Cortex of kidney (tissue), 1 donor: ENCODE measurements at places on chromosomes 5 and 9.

DNA sequence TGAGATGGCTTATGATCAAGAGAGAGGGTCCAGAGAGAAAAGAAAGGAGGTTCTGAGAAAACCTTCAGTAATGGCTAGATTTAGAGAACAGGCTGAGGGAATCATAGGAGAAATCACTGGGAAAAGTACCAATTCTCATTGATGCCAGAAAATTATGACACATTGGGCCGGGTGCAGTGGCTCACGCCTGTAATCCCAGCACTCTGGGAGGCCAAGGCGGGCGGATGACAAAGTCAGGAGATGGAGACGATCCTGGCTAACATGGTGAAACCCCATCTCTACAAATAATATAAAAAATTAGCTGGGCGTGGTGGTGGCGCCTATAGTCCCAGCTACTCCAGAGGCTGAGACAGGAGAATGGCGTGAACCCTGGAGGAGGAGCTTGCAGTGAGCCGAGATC, 29.5 kb upstream of the PLIN2 start:
- no peak for DNase-seq

DNA sequence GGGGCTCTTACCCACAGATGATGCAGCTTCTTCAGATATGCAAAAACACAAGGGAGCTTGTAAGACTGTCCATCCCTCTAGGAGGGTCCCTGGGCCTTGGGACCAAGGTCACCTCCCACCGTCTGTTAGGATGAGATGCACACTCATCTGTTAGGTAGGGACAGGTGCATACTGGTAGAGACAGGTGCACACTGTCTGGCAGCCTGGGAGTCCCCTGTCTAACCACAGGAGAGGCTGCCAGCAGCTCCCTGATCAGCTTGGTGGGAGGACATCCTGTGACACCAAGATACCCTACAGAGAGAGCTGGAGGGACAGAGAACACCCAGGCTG, 13.2 kb downstream of the TSPAN17 start:
- DNase-seq = no peak

DNA sequence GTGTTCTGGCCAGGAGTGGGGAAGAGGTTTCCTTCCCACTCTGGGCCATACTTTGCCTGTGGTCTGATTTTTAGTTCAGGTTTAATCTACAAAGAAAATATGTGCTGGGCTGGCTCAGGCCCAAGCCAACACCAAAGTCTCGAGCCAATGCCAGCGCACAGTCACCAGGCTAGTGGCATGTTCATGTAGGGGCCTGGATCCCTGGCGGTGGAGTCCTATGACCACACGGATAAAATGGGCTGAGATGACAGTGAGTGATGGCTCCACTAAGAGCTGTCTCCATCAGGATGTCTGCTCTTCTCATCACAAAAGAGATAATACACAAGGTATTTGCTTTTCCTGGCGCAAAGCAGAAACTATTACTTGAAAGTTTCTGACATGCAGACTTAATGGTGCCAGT, 92.9 kb upstream of the PTPN3 start:
- no peak for DNase-seq

DNA sequence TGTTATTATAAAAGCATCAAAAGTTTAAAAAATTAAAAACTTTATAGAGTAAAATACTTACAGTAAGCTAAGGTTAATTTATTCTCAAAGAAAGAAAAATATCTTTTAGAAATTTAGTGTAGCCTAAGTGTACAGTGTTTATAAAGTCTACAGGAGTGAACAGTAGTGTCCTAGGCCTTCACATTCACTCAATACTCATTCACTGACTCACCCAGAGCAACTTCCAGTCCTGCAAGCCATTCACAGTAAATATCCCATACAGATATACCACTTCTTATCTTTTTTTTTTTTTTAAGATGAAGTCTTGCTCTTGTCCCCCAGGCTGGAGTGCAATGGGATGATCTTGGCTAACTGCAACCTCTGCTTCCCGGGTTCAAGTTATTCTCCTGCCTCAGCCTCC, 73.1 kb upstream of the FST start:
- no peak for DNase-seq

DNA sequence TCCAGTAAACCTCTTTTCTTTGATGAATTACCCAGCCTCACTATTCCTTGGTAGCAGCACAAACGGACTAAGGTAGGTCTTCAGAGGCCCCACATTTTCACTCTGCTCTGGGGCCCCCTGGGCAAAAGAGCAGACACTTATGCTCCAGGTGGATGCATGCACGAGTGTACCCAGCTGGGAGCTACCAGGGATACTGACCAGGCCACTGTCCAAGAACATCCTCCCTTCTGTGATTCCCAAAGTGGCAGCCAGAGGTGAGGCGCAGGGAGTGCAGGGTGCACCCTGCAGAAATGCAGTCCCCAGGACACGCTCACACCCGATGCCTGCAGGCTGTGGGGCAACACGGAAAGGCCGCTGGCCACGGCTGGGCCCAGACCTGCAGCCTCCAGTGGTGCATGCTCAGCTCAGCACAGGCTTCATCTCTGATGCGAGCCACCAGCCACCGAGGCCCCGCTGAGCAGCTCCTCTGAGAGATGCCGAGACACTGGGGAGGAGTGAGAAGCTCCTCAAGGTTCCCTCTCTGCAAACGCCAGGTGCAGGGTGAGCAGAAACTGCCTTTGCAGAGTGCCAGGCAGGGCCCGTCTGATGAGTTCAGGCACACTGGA, 48.1 kb upstream of the OLFM1 start:
- no peak for DNase-seq

GRCh38 chr5:158234323-158235158, 375.6 kb upstream of the CLINT1 start:
- no peak for DNase-seq

DNA sequence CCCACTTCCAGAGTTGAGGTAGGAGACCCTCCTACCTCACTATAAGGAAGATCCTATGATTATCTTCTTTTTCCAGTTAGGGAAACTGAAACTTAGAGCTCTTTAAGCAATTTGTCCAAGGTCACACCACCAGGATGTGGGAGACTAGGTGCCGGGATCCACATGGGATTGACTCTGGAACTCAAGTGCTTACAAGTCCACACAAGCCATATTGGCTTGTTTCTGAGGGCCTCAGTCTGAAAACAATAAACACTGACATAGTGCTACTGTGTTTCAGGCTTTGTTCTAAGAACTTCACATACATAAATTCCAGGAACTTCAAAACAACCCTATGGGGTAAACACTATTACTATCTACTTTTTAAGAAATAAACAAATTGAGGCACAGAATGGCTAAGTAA, 481.3 kb downstream of the ZSWIM6 start:
- no peak for DNase-seq

DNA sequence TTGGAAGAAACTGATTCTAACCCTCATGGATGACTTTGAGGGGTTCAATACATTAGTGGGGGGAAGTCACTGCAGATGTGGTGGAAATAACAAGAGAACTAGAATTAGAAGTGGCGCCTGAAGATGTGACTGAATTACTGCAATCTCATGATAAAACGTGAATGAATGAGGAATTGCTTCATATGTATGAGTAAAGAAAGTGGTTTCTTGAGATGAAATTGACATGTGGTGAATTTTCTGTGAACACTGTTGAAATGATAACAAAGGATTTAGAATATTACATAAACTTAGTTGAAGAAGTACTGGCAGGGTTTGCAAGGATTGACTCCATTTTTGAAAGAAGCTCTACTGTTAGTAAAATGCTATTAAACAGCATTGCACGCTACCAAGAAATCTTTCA, 113.0 kb downstream of the UGCG start:
- DNase-seq = no peak

DNA sequence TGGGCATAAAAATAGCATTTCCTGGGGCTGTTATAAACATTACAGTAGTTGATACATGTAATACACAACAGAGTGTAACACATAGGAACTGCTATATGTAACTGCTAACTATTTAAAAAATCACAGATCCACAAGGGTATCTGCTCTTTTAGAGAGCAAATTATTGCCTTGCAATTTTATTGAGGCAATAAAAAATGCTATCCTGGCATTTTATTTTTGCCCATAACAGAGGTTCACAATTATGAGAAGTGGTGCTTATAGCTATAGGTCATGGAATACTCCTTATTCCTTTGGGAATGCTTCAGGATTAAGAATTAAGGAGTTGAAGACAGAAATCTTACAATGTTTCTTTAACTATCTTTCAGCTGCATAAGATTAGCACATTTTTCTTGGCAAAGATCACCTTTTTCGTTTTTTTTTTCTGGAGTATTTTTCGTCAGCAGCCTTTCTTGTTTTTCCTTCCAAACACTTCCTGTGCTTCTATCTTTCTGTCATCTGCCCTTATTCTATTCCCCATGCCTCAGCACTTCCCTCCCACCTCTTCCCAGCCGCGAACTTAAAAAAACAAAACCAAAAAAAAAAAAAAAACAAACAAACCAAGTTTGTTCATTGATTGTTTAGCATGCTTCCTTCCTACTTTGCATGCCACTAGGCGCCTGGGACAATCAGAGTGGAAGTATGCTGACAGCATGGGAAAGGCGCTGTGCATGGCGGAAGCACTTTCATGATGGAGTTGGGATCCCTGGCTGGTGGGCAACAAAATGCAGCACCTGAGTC, 264.2 kb downstream of the MAST4 start:
- DNase-seq = no peak

DNA sequence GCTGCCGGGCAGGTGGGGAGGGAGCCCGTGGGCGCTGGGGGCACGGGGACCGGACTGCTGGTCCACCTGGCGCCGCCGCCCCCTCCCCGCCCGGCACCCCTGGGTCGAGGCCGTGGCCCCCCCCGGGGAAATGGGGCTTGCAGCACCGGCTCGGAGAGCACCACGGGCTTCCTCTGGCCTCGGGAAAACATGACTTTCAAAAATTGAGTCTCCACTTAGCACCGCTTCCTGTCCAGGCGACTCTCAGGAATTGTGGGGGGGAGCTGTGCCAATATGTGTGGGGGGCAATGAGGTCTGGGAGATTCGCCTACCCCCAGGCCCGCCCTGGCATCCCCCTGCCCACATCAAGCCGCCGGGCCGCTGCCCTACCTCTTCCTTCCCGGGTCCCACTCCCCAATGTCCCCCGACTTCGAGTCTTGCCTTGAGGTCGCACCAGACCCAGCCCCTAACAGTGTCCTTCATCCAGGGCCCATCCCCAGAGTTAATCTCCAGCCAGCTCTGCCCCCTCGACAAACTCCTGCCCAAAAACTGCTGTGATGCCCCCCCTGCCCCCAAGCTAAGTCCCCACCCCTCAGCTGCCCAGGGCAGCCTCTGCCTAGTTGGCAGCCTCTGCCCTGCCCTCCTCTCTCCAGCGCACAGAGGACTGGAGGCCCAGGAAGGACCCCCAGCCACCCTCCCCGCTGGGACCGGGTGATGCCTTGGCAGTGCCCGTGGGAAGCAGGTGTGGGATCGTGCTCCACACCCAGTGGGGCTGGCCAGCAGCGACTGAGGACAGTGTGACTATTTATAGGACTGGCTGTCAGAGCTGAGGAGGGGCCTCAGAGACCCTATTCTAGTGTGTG, 3.9 kb downstream of the EGFL7 start:
- DNase-seq = no peak

DNA sequence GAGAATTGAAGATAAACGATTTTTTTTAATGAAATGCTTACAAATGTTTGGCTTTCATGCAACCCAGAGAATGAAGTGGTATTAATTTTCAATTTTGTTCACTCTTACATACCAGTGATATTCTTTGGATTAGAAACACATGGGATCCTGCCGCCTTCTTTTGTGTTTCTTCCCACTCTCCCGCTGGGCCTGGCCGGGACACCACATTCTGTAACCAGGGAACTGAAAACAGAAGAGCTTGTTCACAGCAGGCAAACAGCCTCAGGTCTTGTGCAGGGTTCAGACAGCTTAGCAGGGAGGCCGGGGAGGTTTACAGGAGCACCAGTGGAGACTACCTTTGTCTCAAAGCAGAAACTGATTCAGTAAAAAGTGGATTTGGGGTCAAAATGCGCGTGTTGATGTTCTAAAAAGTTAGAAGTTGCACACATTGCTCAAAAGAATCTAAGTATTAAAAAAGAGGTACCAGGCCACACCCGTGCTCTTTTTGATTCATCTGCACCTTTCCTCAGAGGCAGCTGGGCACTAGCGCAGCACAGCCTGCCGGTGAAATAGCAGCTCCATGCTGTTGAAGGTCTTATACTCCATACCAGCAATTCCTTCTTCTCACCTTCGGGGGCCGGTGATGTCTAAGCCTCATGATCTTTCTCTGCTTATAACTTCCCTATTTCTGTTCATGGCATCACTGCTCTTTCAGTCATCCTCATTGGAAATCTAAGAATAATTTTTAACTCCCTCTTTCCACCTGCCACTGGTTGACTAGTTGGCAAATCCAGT, 67.1 kb downstream of the GRAMD2B start:
- DNase-seq = no peak

DNA sequence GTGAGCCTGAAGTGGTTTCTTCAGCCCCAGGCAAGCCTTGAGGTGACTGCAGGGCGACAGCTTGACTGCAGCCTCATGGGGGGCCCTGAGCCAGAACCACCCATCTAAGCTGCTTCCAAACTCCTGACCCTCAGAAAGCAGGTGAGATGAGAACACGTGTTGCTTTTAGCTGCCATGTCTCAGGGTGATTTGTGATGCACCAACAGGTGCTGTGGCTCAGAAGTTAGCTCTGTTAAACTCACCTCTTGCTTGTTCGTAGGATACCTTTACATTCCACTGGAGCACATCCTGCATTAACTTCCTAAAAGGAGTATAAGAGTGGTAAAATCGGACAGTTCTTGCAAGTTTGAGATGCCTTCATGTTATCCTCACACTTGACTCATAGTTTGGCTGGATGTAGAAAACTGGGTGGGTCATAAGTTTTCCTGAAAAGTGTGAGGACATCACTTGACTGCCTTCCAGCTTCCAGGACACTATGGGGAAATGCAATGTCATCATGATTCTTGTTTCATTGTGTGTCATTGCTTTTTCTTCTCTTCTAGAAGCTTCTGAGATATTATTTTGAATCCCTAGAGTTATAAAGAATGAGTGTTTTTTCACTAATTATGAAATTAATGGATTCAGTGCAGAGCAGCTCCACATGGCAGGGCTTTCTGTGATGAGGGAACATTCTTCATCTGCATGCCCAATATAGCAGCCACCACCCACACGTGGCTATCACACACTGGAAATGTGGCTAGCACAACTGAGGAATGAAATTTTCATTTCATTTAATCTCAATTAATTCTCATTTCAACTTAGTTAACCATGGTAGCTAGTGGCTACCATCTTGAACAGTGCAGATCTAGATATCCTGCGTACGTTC, 92.3 kb downstream of the HSD17B3 start:
- DNase-seq = no peak

DNA sequence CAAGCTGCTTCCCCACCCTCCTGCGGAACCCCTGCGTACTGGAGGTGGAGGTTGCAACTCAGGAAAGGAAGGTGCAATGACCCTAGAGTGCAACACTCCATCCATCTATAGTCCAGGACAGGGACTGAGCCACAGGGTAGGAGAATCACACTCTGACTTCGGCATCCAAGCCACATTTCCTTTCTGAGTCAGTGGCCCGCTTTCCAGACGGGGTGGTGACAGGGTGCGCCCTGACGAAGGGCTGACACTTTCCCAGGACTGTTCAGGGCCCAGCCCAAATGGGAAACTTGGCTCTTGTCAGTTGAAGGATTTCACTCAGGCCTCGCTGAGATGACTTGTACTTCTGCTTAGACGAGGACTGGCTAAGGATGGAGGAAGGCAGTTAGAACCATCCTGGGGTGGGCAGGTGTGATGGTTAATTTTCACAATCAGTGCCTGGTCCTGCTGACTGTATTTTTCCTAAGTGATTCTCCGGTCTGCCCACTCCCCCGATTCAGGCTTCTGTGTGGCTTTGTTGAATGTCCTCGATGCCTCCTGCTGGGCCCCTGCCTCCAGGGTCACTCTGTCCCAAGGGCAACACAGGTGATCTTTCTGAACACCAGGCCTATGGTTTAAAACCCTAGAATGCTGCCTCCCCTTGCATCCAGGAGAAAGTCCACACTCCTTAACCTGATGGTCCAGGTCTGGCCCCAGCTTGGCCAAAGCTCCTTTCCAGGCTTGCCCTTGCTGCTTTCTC, 228.1 kb downstream of the FSTL4 start:
- no peak for DNase-seq

GRCh38 chr5:168972731-168973130, 328.2 kb downstream of the SLIT3 start:
- DNase-seq = no peak
